ENCODE measurements at places on chromosomes 1 and 21. TPM values are rescaled to one million over a fixed set of nuclear protein-coding genes. Genes with fewer than 3 reads are reported as not detected.
A peak's percentile ranks its signal among the peaks of the same experiment; 100 is the strongest.

CELA3B gene
- total RNA-seq, result not detected

MCOLN2 gene
- 3.1 TPM for total RNA-seq

RPAP2 gene
- total RNA-seq, result 29.3 TPM

ATP1A4 gene
- total RNA-seq, result not detected

ST6GALNAC3 gene
- total RNA-seq, result 0.37 TPM

TDRD10 gene
- not detected for total RNA-seq

SEMA4A gene
- total RNA-seq, result 4.7 TPM

PSRC1 gene
- 13.0 TPM for total RNA-seq

GRCh38 chr1:1307261-1307922 is 338 bp downstream of the ACAP3 start:
- DNase-seq, result no peak
- peaks cover 32% of the 10 kb centered on the region for H3K36me3 ChIP-seq
- no peaks in the 10 kb centered on the region for H3K27me3 ChIP-seq
- peaks cover 23% of the 10 kb centered on the region for H3K4me1 ChIP-seq
- peak overlapping the region; percentile 63 for H3K27ac ChIP-seq

DNA sequence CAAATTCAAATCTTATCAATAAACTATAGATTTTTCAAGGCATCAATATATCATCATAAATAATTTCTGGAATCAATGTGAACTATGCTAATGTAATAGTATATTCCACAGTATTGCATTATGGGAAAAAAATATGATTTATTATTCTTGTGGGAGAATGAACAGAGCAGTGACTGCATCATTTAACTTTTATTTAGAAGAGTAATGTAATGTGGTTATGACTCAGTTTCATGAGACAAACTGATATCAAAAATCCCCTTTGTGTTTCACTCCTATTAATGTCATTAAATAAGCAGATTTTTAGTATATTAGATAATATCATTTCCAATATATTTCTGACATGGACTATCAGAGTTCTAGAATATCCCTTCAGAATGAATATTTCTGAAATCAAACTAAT is 187.6 kb downstream of the LRRC40 start:
- no peak overlapping the region for H3K4me3 ChIP-seq
- no peak for DNase-seq
- H3K4me1 ChIP-seq, result no peaks in the 10 kb centered on the region
- peaks cover 62% of the 10 kb centered on the region for H3K27me3 ChIP-seq

- peak; percentile 39 for DNase-seq
- H3K4me3 ChIP-seq, result no peak overlapping the region
- no peak overlapping the region for H3K27ac ChIP-seq
- H3K36me3 ChIP-seq, result no peaks in the 10 kb centered on the region
Measured at GRCh38 chr1:215417122-215417521, 150.0 kb upstream of the KCTD3 start.

- H3K4me1 ChIP-seq, result peaks cover 35% of the 10 kb centered on the region
- H3K27me3 ChIP-seq, result no peaks in the 10 kb centered on the region
- no peak overlapping the region for H3K4me3 ChIP-seq
- peak overlapping the region; percentile 82 for H3K27ac ChIP-seq
- DNase-seq, result peak; percentile 89
Measured at GRCh38 chr1:156096640-156097391, 14.6 kb upstream of the MEX3A start.

DNA sequence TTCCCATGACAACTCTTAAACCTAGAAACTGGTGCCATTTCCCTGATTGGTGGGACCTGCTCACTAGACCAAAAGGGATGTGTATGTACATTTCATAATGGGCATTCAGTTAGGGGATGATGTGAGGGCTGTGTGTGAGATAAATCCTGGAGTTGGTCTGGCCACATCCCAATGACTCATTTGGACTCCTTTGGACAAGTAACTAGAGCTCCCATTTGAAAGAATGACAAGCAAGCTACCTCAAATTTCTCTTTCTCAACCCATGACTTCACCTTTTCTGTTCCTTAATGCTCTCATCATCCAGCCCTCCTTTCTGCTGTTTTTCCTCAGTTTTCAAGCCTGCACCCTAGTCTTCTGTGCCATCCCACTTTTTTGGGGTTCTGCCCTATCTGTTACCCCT is 27.9 kb downstream of the EBNA1BP2 start:
- DNase-seq, result peak; percentile 82
- peaks cover 11% of the 10 kb centered on the region for H3K4me1 ChIP-seq
- H3K27ac ChIP-seq, result no peak overlapping the region
- no peaks in the 10 kb centered on the region for H3K27me3 ChIP-seq

GRCh38 chr1:76023669-76024435 is 50.7 kb upstream of the ST6GALNAC3 start:
- no peaks in the 10 kb centered on the region for H3K27me3 ChIP-seq
- H3K36me3 ChIP-seq, result no peaks in the 10 kb centered on the region
- DNase-seq, result no peak

- peak; percentile 62 for DNase-seq
- no peak overlapping the region for H3K27ac ChIP-seq
- no peak overlapping the region for H3K4me3 ChIP-seq
- no peaks in the 10 kb centered on the region for H3K36me3 ChIP-seq
- H3K4me1 ChIP-seq, result peaks cover 6% of the 10 kb centered on the region
Measured at GRCh38 chr1:175742790-175743459, 470 bp downstream of the TNR start.

GRCh38 chr1:228911225-228912210 is 176.2 kb downstream of the RHOU start:
- H3K36me3 ChIP-seq, result no peaks in the 10 kb centered on the region
- no peak for DNase-seq
- H3K27ac ChIP-seq, result no peak overlapping the region
- H3K27me3 ChIP-seq, result peaks cover 3% of the 10 kb centered on the region
- no peak overlapping the region for H3K4me3 ChIP-seq
- H3K4me1 ChIP-seq, result no peaks in the 10 kb centered on the region

GRCh38 chr1:228095161-228095560 is 8.0 kb downstream of the C1orf35 start:
- no peak overlapping the region for H3K4me3 ChIP-seq
- no peak overlapping the region for H3K27ac ChIP-seq
- peaks cover 50% of the 10 kb centered on the region for H3K4me1 ChIP-seq
- no peaks in the 10 kb centered on the region for H3K27me3 ChIP-seq
- no peak for DNase-seq

DNA sequence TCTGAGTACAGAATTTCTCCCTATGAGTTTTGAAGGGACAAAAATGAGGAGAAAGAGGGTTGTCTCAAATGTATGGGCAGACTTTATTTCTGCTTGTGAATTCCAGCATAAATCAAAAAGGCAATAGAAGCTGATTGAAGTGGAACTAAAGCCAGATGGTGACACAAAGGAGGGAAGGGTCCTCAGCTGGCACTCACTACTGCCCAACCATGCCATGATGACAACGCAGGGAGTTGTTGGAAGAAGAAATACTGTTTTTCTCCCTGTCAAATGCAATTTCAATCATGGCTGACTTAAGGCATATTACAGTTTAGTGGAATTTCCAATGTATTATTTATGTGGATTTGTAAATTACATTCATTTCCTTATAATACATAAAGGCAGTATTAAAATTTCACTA is 805.8 kb downstream of the ADGRL2 start:
- DNase-seq, result no peak
- no peak overlapping the region for H3K27ac ChIP-seq
- H3K27me3 ChIP-seq, result no peaks in the 10 kb centered on the region
- H3K36me3 ChIP-seq, result peaks cover 5% of the 10 kb centered on the region
- no peak overlapping the region for H3K4me3 ChIP-seq

GRCh38 chr1:36411674-36412648 is 14.3 kb upstream of the LSM10 start:
- DNase-seq, result peak; percentile 70
- no peaks in the 10 kb centered on the region for H3K27me3 ChIP-seq
- H3K4me1 ChIP-seq, result no peaks in the 10 kb centered on the region
- H3K4me3 ChIP-seq, result no peak overlapping the region
- H3K27ac ChIP-seq, result no peak overlapping the region

- H3K36me3 ChIP-seq, result peaks cover 61% of the 10 kb centered on the region
- H3K4me1 ChIP-seq, result no peaks in the 10 kb centered on the region
- H3K4me3 ChIP-seq, result no peak overlapping the region
- DNase-seq, result no peak
- no peak overlapping the region for H3K27ac ChIP-seq
Measured at GRCh38 chr1:25971066-25971810, 26.6 kb downstream of the PAFAH2 start.
